ENCODE measurements at places on chromosomes 7 and 10.

- peak; percentile 44 for DNase-seq
Observed at GRCh38 chr7:30556840-30557239, 37.8 kb upstream of the GARS1 start.

DNA sequence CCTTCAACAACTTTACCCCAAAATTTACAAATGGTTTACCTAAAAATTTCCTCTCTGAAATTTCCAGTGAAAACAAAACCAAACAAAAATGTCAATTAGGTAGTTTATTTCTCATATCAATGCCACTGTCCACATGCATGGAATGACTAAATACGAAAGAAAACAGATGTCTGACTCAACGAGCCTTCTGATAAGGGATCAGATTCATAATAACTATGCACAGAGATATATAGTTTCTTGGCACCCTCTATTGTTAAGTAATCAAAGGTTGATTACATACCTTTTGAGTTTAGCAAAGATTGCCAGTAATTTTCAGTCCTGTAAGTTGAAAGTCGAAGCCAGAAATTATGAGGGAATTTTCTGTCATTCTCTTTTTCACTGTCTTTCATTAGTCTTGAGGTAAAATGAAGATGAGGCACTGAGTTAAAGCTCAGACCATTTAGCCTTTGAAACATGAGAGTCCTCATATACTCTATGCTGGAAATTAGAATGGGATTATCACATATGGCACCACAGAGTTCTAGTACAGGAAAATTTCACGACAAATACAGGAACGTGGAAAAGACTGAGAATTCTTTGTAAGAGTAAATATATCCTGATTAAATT is 519.1 kb upstream of the ANKRD30A start:
- DNase-seq = no peak

DNA sequence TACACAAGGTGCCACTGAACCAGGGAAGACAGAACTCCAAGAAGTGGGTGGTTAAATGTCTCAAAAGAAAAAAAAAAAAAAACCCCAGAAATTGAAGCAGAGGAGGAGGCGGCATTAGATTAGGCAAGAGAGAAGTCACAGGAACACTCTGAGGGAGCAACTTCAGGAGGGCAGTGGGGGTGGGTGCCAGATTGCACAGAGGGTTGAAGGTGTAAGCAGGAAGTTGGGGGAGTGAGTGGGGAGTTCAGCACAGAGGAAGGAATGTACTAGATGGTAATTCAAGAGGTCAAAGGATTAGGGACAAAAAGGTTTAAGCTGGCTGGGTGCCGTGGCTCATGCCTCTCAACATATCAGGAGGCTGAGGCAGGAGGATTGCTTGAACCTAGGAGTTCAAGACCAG is 110.0 kb upstream of the PDLIM1 start:
- DNase-seq = no peak

- DNase-seq = no peak
Observed at GRCh38 chr10:105986912-105987635, 1177.4 kb downstream of the SORCS1 start.
